C1 segment of cervical spinal cord (tissue), 14 donors: ENCODE measurements at places on chromosomes 13 and 19.

- no peak for DNase-seq
Observed at GRCh38 chr13:23898101-23898500, 799 bp upstream of the C1QTNF9B start.

DNA sequence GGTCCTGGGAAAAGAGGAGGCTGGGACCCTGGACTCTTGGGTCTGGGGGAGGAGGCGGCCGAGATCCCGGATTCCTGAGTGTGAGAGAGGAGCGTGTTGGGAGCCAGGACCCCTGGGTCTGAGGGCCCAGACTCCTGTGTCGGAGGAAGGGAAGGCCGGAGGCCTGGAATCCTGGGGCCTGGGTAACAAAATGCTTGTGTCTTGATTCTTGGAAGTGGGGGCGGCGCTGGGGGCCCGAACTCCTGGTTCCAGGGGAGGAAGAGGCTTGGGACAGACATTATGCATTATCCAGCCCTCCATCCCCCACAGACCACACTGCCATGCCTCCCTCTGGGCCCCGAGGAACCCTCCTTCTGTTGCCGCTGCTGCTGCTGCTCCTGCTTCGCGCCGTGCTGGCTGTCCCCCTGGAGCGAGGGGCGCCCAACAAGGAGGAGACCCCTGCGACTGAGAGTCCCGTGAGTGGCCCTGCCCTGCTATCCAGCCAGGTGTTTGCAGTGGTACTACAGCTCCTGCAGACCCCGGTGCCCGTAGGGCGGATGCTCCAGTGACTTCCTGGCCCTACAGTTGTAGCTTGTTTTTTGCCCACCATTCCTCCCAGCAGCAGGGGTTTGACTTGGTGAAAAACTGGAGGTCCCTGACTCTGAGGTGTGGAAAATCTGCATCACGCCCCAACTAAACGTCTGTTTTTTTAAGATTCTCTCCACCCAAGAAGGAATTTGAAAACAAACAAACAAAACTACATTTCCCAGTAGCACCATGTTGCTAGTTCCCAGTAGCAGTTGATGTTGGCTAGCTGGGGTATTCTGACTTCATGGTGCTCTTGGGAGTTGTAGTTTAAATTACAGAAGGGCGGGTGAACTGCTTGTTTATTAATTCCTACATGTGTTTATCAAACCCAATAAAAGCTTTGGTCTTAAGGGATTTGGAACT is 630 bp downstream of the NUCB1 start:
- DNase-seq = peak; percentile 36

GRCh38 chr19:33096005-33096404 is 15.0 kb downstream of the GPATCH1 start:
- no peak for DNase-seq

- DNase-seq = no peak
Observed at GRCh38 chr13:92842145-92842544, 384.5 kb upstream of the GPC6 start.

GRCh38 chr19:6260912-6261650 is 18.7 kb downstream of the MLLT1 start:
- no peak for DNase-seq
